ENCODE measurements at places on chromosomes 7 and 10. TPM values are rescaled to one million over a fixed set of nuclear protein-coding genes. Genes with fewer than 3 reads are reported as not detected.

GRCh38 chr7:20235288-20235687 lies 18.1 kb upstream of the MACC1 start:
- H3K4me1 ChIP-seq, result no peaks in the 10 kb centered on the region
- no peak overlapping the region for H3K4me3 ChIP-seq
- H3K27me3 ChIP-seq, result no peaks in the 10 kb centered on the region
- no peak for DNase-seq
- H3K27ac ChIP-seq, result no peak overlapping the region

DNA sequence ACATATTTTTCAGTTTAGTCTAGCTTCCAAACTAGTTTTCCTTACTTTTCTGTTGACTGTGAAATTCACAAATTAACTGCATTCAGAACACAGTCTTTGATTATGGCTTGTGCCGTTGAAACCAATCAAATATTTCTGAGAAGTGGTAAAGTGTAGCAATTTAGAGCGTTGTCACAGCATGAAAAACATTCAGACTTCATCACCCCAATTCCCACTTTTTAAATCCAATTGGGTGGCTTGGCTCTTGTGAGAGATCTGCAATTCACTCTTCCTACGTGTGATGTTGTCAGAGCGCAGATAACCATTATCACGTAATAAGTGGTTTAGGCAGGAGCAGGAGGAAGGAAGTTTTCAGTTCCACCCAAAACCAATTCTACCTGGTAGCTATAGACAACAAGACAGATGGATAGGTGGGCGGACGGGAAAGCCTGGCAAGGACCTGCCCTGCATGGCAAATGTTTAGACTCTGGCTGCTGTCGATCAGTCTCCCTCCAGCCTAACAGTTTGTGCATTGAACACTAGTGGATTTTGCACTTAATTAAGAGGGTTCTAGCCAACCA lies 8.9 kb downstream of the COBL start:
- H3K4me1 ChIP-seq, result no peaks in the 10 kb centered on the region
- no peak overlapping the region for H3K4me3 ChIP-seq
- DNase-seq, result no peak
- H3K36me3 ChIP-seq, result no peaks in the 10 kb centered on the region
- H3K27me3 ChIP-seq, result no peaks in the 10 kb centered on the region

DNA sequence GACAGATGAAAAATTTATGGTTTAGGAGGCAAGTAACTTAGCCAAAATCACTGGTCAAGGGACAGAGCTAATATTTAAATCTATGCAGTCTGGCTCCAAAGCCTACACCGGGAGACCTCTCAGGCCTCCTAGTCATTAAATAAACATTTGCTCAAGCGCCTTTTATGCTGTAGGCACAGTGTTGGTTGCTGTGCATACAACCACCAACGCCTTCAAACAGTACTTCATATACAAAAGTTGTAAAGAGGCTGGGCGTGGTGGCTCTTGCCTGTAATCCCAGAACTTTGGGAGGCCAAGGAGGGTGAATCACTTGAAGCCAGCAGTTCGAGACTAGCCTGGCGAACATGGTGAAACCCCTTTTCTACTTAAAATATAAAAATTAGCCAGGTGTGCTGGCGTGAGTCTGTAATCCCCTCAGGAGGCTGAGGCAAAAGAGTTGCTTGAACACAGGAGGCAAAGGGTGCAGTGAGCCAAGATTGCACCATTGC lies 159.8 kb downstream of the MAGI2 start:
- no peak overlapping the region for H3K27ac ChIP-seq
- no peaks in the 10 kb centered on the region for H3K4me1 ChIP-seq
- peak; percentile 52 for DNase-seq
- H3K4me3 ChIP-seq, result no peak overlapping the region
- no peaks in the 10 kb centered on the region for H3K27me3 ChIP-seq

DNA sequence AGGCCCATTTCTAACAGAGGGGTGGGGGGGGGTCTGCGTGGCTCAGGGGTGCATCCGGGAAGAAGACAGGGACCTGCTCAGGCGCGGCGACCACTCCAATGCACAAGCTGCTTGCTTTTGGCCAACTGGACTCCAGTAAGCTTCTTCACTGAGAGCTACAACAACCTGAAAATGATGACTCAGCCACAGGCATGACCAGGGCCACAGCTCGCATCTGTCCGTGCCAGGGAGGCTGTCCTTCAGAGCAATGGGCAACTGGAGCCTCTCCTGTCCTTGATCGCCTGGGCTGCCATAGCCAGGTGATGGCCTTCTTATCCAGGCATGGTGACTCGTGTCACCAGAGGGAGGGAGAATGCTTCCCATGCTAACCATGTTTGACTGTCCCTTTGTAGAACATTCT lies 81.6 kb upstream of the RNF32 start:
- H3K4me1 ChIP-seq, result no peaks in the 10 kb centered on the region
- no peaks in the 10 kb centered on the region for H3K36me3 ChIP-seq
- no peak overlapping the region for H3K4me3 ChIP-seq
- DNase-seq, result no peak

DNA sequence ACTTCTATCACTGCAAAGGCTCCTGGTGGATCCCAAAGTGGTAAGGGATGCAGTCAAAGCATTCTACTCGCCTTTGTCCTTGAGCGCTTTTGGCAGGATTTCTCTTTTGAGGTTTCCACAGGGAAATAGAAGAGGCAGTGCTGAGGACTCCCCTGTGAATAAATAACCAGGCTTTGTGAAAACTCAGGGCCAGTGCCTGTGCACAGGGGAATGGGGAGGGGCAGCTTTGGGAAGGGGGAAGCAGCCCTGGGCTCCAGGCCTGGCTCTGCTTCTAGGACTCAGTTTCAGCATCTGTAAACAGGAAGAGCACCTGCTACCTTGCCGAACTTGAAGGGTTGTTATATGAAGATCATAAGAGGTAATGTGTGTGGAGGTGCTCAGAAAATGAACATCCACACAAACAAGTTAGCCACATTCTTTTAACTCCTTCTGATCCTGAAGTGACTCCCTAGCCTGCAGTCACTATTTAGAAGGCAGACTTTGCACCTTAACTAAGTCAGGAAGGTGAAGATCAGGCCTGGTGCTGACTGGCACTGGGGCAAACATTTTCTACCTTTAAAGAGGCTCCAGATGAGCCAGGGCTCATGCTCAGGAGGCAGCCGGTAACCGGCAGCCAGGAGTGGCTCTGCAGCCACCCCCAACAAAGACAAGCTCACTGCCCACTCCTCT lies 22.5 kb upstream of the MMP21 start:
- no peak overlapping the region for H3K27ac ChIP-seq
- no peak overlapping the region for H3K4me3 ChIP-seq
- H3K27me3 ChIP-seq, result no peaks in the 10 kb centered on the region
- peaks cover 4% of the 10 kb centered on the region for H3K4me1 ChIP-seq
- DNase-seq, result no peak

- no peaks in the 10 kb centered on the region for H3K36me3 ChIP-seq
- no peaks in the 10 kb centered on the region for H3K27me3 ChIP-seq
These were observed 2.7 kb downstream of the CYCS start for GRCh38 chr7:25122373-25122772.

DNA sequence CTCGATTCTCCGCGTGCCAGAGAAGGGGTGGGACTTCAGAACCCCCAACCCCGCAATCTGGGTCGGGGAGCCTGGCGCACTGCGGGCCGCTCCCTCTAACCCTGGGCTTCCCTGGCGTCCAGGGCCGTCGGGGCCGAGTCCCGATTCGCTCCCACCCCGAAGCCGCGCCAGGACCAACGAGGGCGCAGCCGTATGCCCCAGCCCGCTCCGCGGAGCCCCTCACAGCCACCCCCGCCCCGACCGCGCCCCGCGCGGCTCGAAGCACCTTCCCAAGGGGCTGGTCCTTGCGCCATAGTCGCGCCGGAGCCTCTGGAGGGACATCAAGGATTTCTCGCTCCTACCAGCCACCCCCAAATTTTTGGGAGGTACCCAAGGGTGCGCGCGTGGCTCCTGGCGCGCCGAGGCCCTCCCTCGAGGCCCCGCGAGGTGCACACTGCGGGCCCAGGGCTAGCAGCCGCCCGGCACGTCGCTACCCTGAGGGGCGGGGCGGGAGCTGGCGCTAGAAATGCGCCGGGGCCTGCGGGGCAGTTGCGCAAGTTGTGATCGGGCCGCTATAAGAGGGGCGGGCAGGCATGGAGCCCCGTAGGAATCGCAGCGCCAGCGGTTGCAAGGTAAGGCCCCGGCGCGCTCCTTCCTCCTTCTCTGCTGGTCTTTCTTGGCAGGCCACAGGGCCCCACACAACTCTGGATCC lies at the start of gene LEP:
Gene LEP, plus strand, starts transcription at position 583 of the 691 bp plus-strand sequence. CDS start 10,741 bp downstream, outside the sequence.
- no peak within 1 kb of the TSS for H3K27ac ChIP-seq
- DNase-seq, result no peak
- H3K4me1 ChIP-seq, result no peaks in the 10 kb centered on the region
- H3K27me3 ChIP-seq, result no peaks in the 10 kb centered on the region
- H3K36me3 ChIP-seq, result no peaks in the 10 kb centered on the region

- H3K4me3 ChIP-seq, result no peak overlapping the region
- H3K36me3 ChIP-seq, result no peaks in the 10 kb centered on the region
- H3K4me1 ChIP-seq, result no peaks in the 10 kb centered on the region
- no peak overlapping the region for H3K27ac ChIP-seq
- H3K27me3 ChIP-seq, result no peaks in the 10 kb centered on the region
- DNase-seq, result no peak
These were observed 31.7 kb downstream of the GALNTL5 start for GRCh38 chr7:151987748-151988529.

- H3K27ac ChIP-seq, result peak overlapping the region; percentile 82
- H3K36me3 ChIP-seq, result no peaks in the 10 kb centered on the region
- no peak overlapping the region for H3K4me3 ChIP-seq
- no peaks in the 10 kb centered on the region for H3K27me3 ChIP-seq
- no peak for DNase-seq
These were observed 13.6 kb upstream of the MICU1 start for GRCh38 chr10:72639441-72639873.

DNA sequence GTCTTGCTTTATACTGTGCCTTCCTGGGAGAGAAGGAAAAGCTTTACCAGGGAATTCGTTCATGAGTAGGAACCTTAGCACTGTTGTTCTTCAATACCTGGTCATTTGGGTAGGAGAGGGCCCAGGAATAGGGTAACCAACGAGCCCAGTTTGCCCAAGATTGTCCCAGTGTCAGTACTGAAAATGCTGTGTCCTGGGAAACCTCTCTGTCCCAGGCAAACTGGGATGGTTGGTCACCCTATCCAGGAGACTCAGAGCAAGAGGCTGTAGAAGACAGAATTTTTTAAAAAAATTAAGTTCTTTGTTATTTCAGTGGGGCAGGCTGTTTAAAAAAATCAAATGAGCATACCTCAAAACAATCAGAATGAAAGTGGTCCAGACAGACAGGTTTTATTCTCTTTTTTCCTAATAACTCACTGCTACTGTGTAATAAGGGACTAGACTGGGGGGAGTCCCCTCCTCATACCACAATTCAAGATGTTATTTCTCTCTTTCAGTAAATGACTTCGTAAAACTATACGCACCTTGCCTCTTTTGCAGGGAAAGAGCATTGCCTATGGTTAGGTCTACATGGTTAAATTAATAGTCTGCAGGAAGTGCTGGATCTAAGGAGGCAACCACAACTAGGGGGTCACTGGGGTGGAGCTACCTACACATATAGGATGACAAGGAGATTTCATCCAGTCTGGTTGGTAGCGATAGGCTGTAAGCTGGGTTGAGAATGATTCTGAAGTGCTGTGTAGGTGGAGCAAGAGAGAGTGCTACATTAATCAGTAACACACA lies 41.1 kb upstream of the FAM133B start:
- peaks cover 16% of the 10 kb centered on the region for H3K4me1 ChIP-seq
- no peak for DNase-seq
- H3K36me3 ChIP-seq, result no peaks in the 10 kb centered on the region
- H3K27ac ChIP-seq, result no peak overlapping the region

GRCh38 chr10:89741126-89741762 lies 39.9 kb downstream of the KIF20B start:
- no peak for DNase-seq
- H3K36me3 ChIP-seq, result no peaks in the 10 kb centered on the region
- H3K27me3 ChIP-seq, result no peaks in the 10 kb centered on the region
- no peak overlapping the region for H3K4me3 ChIP-seq
- no peak overlapping the region for H3K27ac ChIP-seq

GRCh38 chr7:44063894-44064651 lies 1.3 kb downstream of the PGAM2 start:
- no peak overlapping the region for H3K27ac ChIP-seq
- H3K27me3 ChIP-seq, result no peaks in the 10 kb centered on the region
- H3K36me3 ChIP-seq, result no peaks in the 10 kb centered on the region
- H3K4me3 ChIP-seq, result no peak overlapping the region

- no peaks in the 10 kb centered on the region for H3K27me3 ChIP-seq
- peaks cover 59% of the 10 kb centered on the region for H3K4me1 ChIP-seq
- H3K4me3 ChIP-seq, result no peak overlapping the region
- no peak for DNase-seq
- peak overlapping the region; percentile 99 for H3K27ac ChIP-seq
These were observed 5.4 kb downstream of the MAFK start for GRCh38 chr7:1535701-1536454.

ZNF804B gene
- not detected for polyA plus RNA-seq

H2BK1 gene
- polyA plus RNA-seq, result not detected

MLXIPL gene
- 46.7 TPM for polyA plus RNA-seq

PRSS37 gene
- polyA plus RNA-seq, result not detected

HTRA1 gene
- 173 TPM for polyA plus RNA-seq

PRTFDC1 gene
- 6.0 TPM for polyA plus RNA-seq

All from hepatocyte (in vitro differentiated cells).